Activated CD8-positive, alpha-beta memory T cell treated with anti-CD3 and anti-CD28 coated beads for 1 hour (primary cell): ENCODE measurements at places on chromosomes 16 and 17.

DNA sequence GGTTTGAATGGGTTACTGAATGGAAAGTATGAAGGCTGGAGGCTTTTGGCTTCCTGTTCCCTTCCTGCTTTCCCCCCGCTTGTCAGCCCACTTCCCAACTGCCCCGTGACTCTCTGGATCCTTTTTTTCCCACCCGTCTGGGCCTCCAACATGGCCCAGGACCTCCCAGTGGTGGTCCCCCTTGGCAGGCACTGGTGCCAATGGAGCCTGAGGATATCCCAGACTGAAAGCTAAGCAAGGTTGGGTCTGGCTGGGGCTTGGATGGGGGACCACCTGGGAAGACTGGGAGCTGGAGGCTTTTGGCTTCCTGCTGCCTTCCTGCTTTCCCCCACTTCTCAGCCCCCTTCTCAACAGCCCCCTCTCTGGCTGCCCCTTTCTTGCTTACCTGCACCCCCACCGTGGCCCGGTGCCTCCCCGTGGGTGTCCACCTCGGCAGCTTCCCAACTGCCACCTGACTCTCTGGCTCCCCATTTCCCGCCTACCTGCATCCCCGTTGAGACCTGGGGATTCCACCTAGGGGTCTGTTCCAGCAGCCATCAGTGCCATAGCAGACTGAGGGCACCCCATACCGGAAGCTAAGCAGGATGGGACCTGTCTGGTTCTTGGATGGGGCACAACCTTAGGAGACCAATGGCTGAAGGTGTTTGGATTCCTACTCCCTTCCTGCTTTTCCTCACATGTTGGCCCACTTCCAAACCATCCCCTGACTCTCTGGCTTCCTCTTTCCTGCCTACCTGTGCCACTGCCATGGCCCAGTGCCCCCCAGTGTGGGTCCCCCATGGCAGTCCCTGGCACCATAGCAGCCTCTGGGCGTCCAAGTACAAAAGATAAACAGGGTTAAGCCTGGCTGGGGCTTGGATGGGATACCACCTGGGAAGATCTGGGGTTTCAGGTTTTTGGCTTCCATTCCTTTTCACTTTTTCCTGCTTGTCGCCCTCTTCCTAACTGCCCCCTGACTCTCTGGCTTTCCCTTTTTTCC lies 2295.3 kb downstream of the TP53TG3F start:
- no peak for DNase-seq

- no peak for DNase-seq
Observed at GRCh38 chr17:32927201-32927723, 691 bp upstream of the TMEM98 start.

- DNase-seq, result no peak
Observed at GRCh38 chr17:17739388-17740066, 58.3 kb downstream of the RAI1 start.

- no peak for DNase-seq
Observed at GRCh38 chr16:50006964-50007363, 18.1 kb upstream of the CNEP1R1 start.

- DNase-seq, result no peak
Observed at GRCh38 chr16:47310792-47311211, 150.1 kb downstream of the ITFG1 start.

GRCh38 chr16:80725566-80726162 lies 78.7 kb downstream of the CDYL2 start:
- no peak for DNase-seq

- DNase-seq, result no peak
Observed at GRCh38 chr16:10828851-10829366, 10.3 kb upstream of the TVP23A start.

- no peak for DNase-seq
Observed at GRCh38 chr16:29738514-29738913, 7.3 kb downstream of the C16orf54 start.

- no peak for DNase-seq
Observed at GRCh38 chr16:70726892-70727361, 41.1 kb upstream of the MTSS2 start.

- no peak for DNase-seq
Observed at GRCh38 chr16:57092786-57093411, 516 bp downstream of the CPNE2 start.

- no peak for DNase-seq
Observed at GRCh38 chr17:36755586-36755985, 154.2 kb downstream of the MRM1 start.

DNA sequence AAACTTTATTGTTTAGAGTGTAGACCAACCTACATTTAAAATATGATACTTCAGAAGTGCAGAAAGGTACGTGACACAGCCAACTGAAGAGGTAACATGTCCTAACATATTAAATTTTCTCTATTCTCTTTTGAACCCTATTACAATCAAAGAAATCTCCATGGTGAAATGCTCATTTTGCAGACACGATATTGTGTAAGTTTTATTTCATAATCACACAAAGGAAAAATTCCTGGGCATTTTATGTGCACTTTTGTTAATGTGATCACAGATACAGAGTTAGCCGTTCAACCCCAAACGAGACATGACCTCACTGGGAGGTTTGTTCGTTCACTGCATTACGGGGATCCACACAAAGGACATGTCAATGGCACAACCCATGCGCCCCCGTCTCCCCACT lies 21.8 kb downstream of the KCNJ16 start:
- DNase-seq, result no peak

GRCh38 chr16:60771138-60771537 lies 1265.1 kb downstream of the CDH8 start:
- no peak for DNase-seq

DNA sequence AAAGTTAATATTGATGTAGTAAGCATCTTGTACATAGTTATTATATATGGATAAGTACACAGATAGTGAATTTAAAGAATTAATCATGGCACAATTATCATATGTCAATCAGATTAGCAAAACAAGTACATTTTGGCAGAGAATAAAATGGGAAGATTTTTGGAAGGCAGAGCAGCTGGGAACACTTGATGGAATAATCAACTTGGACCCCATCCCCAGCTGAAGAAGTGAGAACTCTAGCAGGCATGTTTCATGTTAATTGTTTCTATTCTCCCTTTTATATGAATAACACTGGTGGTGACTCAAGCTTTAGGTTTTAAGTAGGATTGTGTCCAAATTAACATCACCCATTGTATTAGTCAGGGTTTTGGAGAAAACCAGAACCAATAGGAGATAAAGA lies 198.7 kb downstream of the KCNJ2 start:
- no peak for DNase-seq

DNA sequence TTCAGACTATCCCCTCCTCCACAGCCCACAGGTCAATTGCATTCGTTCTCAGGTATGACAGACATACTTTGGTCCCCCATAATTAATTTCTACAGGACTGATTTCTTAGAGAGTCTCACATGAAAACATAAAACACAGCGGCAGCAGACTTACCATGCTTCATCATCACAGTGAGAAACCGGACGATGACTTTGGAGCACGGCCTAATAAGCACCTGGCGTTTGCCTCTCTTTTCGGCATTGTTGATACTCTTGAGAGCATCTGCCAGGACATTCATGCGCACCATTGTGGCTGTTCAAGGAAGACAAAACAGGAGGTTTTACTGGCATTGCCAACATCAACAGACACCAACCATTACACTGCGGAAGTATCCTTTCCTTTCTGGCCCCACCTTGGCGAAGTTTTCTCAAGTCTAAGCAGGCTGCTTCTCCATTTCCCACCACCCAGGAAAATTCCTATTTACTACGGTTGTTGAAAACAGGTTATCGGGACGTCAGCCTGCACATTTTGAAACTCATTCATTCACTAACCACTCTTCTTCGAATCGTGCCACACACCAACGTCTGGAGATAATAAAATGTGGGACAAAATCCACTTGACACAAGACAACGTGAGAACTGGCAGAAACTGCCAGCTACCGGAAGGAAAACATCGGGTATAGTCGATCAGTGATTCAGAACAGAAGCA lies 1.2 kb downstream of the RPS15A start:
- no peak for DNase-seq

GRCh38 chr16:50989047-50989446 lies 162.0 kb downstream of the SALL1 start:
- DNase-seq, result no peak

- no peak for DNase-seq
Observed at GRCh38 chr17:35560703-35561102, at the start of gene SLFN14. SLFN14 (minus strand) TSS chr17:35560819; CDS start chr17:35558062, 2,757 bp downstream.

DNA sequence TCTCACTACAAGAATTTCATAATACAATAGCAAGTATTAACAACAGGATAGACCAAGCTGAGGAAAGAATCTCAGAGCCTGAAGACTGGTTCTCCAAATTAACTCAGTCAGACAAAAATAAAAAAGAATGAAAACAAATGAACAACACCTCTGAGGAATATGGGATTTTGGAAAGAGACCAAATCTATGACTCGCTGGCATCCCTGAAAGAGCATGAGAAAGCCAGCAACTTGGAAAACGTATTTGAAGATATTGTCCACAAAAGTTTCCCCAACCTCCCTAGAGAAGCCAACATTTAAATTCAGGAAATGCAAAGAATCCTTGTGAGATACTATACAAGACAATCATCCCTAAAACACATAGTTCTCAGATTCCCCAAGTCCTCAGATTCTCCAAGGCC lies 20.9 kb downstream of the NLRP1 start:
- DNase-seq, result no peak

- DNase-seq, result no peak
Observed at GRCh38 chr16:668519-669171, 713 bp downstream of the RHOT2 start.

DNA sequence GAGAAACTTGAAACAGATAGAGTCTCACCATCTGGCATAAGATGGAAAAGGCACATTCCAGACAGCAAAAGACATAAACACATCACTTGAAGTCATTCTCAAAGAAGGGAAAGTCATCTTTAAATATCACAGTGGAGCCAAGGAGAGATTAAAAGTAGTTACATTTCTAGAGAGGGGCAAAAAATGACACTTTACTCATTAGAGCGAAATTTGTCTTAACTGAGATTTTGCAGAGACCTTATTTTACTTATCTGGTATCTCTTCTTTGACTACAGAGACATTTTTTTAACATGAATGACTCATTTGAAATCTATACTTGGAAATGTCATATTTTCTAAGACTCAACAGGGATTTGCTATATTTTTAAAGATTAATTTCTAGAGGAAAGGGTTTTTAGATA lies 339.0 kb upstream of the KIF2B start:
- no peak for DNase-seq

DNA sequence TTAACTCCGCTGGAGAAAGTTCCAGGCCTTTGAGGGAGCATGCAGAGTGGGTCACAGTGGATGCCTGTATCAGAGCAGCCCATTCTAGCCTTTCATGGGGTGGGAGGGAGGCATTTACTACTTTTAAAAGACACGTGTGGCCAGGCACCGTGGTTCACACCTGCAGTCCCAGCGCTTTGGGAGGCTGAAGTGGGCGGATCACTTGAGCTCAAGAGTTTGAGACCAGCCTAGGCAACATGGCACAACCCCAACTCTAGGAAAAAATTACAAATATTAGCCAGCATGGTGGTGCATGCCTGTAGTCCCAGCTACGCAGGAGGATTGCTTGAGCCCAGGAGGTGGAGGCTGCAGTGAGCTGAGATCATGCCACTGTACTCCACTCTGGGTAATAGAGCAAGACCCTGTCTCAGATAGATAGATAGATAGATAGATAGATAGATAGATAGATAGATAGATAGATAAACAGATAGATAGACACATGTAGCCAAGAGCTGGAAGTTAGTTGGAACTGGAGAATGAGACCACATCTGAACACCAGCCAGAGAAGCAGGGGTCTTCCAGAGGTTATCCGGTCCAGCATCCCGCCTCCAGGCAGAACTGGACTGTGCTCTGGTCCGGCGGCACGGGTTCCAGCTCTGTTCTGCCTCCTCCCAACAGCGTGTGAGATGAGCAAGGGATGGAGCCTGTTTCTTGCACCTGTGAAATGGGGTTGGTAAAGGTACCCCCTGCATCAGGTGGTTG lies 3.6 kb downstream of the ADCY7 start:
- no peak for DNase-seq

GRCh38 chr17:44315760-44316731 lies 7.6 kb downstream of the RUNDC3A start:
- DNase-seq, result no peak

GRCh38 chr17:79812353-79813258 lies 15.7 kb upstream of the CBX8 start:
- DNase-seq, result no peak

- DNase-seq, result no peak
Observed at GRCh38 chr16:31149332-31149731, 534 bp downstream of the PRSS36 start.

DNA sequence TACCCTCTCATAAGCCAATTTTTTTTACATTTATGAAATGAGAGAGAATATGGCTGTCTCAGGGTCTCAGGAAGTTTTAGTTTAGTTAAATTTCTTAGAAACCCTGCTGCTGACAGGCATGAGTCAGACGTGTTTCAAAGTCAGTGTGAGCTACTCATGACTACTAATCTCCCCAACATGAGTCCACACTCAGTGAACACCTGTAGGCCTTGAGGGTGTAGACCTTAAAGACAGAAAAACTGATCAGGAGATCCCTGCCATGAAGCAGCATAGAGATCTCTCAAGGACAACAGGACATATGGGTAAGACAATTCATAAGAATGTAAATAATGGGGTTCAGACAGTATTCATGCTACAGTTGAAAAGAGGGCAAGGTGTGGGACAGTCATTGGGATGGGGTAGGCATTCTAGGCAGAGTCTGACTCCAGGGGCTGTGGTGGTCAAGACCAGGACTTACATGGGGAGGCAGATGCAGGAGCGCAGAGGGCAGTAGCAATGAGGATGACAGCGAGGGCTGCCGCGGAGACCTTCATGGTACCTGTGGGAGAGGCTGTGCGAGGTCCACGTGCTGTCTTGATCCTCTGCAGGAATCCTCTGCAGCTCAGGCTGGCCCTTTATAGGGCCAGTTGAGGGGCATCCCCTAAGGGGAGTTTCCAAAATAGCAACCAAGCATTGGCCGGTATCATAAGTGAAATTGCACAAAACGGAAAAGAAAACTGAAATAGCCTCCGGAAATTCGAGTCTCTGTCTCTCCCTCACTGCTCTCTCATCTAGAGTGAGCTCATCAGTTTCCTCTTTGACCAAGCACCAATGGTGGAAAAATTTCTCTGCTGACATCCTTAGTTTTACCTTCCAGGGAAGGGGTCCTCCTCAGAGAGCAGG lies at the start of gene CCL5:
CCL5 (minus strand) TSS at position 588 of the 882 bp plus-strand sequence.
- DNase-seq, result peak; percentile 30

DNA sequence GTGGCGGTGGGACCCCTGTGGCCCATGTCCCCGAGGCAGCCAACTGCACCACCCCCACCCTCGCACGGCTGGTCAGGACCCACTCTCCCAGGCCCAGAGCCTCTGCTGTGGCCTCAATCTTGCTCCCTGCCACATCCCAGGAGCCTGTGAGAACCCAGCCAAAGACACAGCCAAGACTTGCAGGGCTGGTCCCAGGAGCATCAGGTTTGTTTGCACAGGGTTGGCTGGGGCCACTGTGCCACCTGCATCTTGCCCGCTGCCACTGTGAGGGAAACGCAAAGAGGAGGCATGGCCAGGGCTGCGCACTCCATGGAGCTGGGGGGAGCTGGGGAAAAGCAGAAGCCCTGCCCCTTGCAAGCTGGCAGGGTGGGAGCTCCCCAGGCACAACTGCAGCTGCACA lies 92.5 kb downstream of the SSH2 start:
- DNase-seq, result no peak

GRCh38 chr17:70375406-70375805 lies 206.1 kb downstream of the KCNJ2 start:
- DNase-seq, result no peak

- DNase-seq, result no peak
Observed at GRCh38 chr16:20901436-20902112, 1.0 kb downstream of the LYRM1 start.
